Activated T-helper 1 cell treated with anti-CD3 and anti-CD28 coated beads, Interleukin-2, amount 50 U/mL, for 16 hours (primary cell): ENCODE measurements at places on chromosomes 11 and 22.

- DNase-seq = no peak
These were observed 39.1 kb downstream of the SLC35F2 start for GRCh38 chr11:107819361-107820014.

DNA sequence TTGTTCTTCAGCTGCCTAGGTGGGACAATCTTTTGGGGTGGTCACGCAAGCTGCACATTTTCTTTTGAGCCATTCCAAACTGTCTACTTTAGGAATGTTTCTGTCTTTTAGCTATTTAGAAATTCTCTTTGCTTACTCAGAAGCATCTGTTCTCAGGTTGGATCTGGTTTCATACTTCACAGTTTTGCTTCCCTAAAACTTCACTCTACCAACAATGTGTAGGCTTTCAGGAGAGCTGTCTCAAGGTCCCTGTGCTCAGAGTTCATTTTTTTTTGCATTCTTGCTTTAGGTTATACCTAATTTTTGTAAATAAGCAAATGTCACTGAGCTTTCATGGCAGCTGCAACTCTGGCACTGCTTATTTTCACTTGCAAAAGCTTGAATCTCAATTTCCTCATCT is 36.7 kb downstream of the CCDC90B start:
- no peak for DNase-seq

DNA sequence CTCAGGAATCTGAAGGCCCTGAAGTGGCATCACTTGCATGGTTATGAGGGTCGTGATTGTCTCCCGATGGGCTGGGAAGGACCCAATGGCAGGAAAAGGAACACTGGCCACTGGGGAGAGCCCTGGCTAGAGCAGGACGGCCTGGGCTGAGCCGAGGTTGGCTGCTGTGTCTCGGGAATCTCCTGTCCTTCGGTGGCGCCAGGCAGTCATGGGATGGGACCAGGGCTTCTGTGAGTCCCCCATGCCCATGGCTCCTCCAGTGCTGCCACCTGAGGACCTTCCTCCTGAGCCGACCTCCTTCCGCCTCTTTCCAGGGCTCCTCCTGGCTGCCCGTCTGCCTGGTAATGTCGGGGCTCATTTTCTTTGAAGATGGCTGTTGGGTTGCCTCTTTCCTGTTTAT is 1394.0 kb downstream of the BRD1 start:
- no peak for DNase-seq

- DNase-seq = no peak
These were observed 44.9 kb upstream of the WNT11 start for GRCh38 chr11:76251226-76251575.

GRCh38 chr22:30926706-30927105 is 41.9 kb downstream of the MORC2 start:
- no peak for DNase-seq

DNA sequence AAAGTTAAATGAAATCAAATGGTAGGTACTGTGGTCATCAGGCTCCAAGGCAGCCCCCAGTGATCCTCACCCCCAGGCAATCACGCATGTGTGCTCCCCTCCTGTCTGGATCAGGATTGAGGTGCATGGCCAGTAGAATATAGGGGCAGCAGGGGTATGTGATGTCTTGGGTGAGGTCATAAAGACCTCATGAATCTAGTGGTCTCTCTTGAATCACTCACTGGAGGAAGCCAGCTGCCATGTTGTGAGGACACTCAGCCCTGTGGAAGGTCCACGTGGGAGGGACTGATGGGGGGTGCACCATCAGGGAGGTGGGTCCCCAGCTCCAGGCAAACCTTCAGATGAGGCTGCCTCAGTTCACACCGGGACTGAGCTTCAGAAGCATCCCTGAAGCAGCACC is 6.8 kb upstream of the IL17REL start:
- DNase-seq = no peak

DNA sequence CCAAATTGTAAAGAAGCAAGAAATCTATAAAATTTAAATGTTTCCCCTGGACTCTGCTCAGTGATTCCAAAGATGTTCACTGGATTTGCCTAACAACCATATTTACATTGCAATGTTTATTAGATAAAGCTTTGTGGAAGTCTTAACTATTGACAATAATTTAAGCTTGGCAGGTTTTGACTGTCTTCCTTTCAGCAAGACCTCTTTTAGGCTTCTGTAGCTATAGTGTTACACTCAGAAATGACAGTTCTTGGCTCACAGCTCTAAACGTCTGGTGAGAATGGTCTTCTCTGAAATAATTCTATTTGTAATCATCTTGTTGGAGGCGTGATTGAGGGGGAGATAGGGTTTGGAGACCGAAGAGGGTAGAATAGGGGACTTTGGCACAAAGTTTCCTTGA is 44.8 kb upstream of the CRTAM start:
- DNase-seq = no peak

GRCh38 chr11:134994431-134994830 is 582.4 kb upstream of the B3GAT1 start:
- no peak for DNase-seq

DNA sequence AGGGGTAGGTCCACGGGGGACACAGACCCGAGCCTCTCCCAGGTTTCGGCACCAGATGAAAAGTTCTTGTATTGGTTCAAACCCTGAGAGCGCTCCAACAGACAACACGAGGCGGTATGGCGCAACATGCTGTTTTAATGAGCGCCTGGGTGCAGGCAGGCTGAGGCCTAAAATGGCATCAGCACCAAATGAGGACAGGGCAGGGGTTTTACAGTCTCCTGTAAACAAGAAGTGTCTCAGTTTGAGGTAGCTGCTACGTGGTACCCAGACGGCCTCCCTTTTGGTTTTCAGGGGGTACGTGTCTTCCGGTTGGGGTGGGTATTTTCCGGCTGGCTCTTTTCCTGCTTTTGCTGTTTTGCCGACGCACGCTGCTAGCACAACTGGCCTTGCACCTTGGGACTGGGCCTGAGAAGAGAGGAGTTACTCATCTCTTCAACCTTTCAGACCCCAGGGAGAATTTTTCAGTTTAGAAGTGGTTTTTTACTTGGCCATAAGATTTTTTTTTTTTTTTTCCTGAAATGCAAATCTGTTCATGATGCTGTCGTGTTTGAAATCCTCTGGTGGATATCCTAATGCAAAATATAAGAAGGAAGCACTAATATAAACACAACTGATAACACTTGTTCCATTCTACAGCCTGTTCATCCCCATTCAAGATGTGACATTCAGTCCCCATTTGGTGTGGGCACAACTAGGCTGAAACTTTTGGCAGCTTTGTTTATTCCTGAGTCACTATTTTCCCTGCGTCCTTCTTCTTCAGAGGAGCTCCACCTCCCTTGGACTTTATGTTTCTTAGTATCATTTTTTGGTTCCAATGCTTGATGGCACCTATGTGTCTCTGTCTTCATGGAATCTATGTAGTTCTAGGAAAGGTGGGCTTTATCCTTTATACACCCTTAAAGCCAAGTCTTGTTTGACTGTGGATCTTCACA is 6.5 kb downstream of the PPFIBP2 start:
- DNase-seq = no peak

GRCh38 chr11:16846305-16846704 is 107.9 kb downstream of the C11orf58 start:
- DNase-seq = no peak

DNA sequence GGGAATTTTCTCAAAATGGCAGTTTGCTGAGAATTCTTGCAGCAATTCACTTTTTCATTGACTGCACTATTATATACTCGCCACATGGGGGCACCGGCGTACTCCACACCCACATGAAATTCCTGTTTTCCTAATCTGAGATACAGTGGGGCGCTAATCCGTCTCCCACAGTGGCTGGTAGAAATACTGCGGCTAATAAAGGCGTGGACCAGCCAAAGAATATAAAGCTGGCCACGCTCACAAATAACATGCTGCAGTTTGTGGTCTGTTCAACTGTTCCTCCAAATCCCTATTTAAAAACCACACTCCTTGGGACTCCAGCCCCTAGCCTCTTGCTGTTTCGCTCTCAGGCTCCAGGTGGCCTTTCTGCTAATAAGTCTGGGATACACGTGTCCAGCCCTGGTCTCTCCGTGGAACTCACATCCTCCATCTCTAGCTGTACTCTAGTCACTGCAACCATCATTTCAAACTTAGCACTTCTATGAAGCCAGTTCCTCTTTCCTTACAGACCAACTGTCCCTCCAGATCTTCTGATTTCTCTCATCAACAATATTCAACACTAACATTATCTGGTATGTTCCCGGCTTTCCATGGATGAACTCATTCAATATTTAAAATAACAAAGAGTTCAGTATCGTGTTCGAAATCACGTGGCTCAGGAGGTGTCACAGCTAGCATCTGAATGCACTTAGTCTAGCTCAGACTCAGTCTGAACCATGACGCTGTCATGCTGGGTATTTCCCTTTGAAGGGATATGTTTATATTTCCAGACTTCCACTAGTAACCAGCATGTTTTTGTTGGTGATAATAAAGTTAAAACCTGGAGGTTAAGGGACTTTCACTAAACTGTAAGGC is 22.0 kb downstream of the TBRG1 start:
- DNase-seq = no peak

DNA sequence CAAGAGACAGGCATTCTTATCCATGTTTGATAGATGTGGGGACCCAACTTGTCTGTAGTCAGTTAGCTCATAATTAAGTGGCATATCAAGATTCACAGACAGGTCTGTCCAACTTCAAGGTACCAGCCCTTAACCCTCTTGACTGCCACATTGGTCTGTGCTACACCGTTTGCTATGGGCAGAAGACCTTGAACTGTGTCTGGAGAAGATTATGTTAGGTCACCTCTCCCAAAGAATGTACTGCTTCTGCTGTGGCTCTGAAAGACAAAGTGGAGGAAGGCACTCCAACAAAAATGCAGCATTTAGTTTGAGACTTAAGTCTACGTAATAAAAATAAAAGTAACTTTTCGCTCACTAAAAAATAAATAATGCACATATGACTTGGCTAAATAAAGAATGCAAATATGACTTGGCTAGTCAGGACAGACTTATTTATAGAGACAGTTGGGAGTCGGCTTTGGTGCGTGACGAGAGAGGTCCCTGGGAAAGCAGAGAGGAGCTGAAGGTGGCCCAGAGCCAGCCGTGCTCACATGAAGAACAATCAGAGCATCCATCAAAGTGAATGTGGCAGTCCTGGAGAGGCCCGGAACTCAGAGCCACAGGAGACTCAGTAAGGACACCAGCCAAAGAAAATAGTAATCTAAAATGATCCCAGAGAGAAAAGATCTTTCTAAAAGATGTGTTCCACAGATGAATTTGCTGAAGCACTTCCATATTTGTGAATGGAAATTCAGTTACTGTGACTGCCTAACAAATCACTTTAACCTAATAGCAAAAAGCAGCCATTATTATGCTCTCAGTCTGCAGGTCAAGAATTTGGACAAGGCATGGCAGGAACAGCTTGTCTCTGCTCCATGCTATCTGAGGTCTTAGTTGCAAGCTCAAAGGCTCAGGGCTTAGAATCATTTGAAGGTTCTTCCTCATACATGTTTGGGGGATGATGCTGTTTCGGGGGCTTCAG is 35.0 kb downstream of the CWC15 start:
- no peak for DNase-seq

DNA sequence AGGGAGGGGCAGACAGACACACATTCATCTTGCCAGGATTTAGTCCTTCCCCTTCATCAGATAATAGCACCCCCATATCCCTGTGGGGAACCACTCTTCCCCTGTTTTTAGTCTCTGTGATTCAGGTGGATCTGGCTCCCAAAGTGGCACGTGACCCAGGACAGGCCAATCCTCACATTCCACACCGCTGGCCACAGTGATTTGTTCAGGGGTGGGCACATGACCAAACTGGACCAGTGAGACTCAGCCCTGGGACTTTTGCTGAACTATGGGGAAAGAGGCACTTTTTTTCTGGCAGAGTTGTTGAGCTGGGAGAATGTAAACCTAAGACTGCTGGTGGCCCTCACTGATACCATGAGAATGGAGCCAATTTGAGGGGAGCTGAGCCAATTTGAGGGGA is 19.1 kb upstream of the KCNJ11 start:
- DNase-seq = no peak

DNA sequence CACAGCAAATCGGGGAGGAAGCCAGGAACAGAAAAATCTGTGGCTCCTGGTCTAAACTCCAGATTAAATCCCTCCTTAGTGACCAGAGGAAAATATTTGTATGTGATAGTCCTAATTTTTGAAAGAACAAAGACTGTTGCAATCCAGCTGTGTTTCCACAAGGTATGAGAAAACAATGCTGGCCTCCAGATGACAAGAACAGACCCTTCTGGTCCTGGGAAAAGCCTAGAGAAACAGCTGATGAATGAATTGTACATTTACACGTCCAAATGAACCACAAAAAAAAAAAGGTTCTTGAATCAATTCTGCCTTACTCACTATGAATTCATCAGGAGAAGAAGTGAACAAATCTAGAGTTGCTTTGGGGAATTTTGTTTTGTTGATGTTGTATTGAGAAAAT is 63.7 kb downstream of the ETS1 start:
- DNase-seq = no peak

- DNase-seq = no peak
These were observed 46.2 kb downstream of the FAM168A start for GRCh38 chr11:73551677-73552076.

DNA sequence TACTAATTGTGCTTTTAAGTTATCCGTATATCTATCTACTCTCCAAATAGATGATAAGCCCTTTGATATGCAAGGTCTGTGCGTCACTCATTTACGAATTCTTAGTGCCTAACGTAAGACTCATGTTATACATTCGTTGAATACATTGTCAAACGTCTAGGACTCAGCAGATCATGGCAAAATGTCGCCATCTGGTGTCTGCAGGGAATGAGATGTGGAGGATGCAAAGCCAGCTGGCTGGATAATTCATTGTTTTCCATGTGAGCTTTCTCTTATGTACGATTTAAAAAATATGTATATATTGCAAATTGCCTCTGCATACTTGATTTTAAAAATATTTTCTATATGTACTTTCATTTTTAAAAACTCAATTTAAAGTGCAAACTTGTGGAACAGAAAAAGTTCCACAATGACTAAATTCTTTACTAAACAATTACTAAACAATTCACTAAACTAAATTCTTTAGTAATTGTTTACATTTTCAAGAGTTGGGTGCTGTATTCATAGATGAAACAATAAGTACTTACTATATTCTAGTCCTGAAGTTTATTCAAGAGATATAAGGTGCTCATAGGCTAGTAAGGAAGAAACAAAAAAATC is 33.8 kb downstream of the ZNF202 start:
- no peak for DNase-seq

DNA sequence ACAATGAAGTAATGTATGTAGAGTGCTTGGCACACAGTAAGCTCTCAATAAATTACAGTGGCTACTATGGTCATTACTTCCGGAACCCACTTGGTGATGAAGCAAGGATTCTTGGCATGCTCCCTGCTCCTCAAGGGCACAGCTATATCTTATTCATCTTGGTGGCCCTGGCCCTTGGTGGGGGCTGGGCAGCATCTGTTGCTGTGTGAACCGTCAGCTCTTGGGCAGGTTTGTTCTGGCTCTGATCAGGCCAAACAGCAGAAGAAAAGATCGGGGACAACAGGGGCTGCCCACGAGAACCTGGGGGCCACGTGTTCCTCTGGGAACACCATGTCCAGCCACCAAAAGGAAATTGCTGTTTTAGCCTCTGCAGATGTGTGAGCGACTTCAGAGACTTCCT is 136.9 kb upstream of the SYT13 start:
- no peak for DNase-seq

DNA sequence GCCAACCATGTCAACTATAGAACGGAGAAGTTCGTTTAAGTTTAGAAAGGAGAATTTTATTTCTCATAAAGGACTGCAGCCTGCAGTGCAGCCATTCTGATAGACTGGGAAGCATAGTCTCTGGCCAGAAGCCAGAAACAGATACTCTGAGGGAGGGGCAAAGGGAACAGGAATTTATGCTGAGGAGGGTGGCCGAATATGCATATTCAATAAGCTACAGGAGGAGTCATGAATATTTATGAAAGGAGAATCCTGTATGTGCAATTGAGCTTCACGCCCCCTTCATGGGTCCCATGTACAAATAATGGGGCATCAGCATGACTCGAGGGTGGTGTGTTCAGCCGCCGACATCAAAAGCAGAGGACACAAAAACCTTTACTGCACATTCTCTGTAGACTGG is 199.9 kb downstream of the CWF19L2 start:
- DNase-seq = no peak
